ENCODE measurements at places on chromosomes 5 and 9.

DNA sequence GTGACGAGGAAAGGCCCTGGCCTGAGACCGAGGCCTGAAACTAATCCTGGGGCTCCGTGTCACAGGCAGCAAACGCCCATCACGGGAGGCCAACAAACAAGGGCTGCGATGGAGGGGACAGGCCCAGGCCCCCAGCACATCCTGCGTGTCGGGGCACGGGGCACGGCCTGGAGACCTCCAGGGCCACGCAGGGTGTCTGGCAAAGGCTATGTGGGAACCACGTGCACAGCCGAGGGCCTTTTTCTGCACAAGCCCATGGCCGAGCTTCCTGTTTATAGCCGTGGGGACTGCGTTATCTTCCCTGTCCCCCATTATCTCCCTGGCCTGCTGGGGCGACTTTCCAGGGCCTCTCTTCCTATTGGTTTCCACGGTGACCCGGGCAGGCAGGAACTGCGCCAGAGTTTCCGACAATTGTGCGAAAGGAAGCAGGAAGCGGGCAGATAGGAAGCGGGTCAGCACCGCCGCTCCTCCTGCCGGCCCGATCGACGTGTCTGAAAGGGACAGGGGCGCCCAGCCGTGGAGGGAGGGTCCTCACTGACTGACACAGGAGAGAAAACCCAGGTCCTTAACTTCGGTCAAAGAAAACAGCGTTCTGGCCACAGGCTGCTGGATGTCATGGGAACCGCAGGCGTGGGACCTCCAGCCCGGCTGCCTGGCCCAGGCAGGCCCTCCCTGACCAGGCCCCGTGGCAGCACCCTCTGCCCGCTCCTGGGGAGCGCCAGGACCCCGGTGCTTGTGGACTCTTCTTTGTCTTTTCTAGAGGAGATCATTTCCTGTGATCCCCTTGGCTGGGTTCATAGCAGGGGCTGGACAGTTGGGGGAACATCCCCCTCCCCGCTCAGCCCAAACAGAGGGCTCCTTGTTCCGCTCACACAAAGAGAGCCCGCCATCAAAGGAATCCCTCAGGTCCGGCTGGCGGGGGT is 29.1 kb upstream of the SEC16A start:
- no peaks in the 10 kb centered on the region for H3K4me1 ChIP-seq
- H3K4me3 ChIP-seq: no peak overlapping the region
- H3K27me3 ChIP-seq: no peaks in the 10 kb centered on the region
- DNase-seq: no peak

- H3K27me3 ChIP-seq: no peaks in the 10 kb centered on the region
- H3K27ac ChIP-seq: no peak overlapping the region
- no peaks in the 10 kb centered on the region for H3K4me1 ChIP-seq
These were observed 81.1 kb upstream of the RORB start for GRCh38 chr9:74415995-74416394.

DNA sequence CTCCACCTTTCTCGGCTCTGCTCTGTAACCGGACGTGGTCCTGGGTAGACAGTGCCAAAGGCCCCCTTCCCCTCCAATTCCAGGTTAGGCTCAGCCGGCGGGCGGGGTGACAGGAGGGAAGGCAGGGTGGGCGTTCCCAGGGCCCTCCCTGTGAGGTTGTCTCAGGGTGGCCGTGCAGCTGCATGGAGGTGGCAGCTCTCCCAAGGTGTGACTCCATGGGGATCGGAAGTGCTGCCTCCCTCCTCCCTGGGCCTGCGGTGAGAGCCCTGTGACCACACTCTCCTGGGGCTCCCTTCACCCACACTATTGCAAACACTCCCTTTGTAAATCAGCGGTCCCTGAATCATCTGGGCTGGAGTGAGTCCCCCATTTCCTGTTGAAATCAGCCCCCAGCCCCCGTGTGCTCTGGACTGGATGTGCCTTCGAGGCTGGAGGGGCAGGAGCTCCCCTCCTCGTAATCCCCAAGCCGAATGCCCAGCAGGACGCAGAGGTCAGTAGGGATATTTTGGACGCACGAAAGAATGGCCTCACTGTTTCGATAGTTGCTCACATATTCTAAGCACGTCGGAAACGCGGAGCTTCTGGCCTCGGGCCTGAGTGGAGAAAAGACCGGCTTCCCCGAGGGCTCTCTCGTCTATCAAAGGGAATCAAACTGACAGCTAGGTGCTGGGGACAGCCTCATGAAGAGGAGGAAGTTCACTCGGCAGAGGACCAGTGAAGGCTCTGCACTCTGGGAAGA is 107.6 kb upstream of the COL5A1 start:
- no peaks in the 10 kb centered on the region for H3K27me3 ChIP-seq
- no peaks in the 10 kb centered on the region for H3K36me3 ChIP-seq
- H3K4me1 ChIP-seq: no peaks in the 10 kb centered on the region
- no peak overlapping the region for H3K27ac ChIP-seq
- no peak overlapping the region for H3K4me3 ChIP-seq
- no peak for DNase-seq

DNA sequence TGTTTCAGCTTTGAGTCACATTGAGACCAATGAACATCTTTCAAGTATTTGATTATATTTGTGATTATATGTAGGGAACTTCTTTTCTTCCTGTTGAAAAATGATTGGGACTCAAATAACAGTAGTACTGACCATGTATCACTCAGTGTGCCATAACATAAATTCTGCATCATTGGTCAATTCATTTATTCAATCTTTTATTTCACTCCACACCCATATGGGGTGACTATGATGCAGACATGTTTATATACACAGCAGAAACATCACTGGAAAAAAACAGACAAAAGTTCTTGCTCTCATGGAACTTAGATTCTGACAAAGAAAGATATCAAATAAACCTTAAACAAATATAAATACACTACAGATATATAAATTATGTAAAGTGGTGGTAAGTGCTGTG is 74.7 kb upstream of the ANXA1 start:
- H3K4me3 ChIP-seq: no peak overlapping the region
- H3K27me3 ChIP-seq: no peaks in the 10 kb centered on the region
- H3K36me3 ChIP-seq: no peaks in the 10 kb centered on the region

DNA sequence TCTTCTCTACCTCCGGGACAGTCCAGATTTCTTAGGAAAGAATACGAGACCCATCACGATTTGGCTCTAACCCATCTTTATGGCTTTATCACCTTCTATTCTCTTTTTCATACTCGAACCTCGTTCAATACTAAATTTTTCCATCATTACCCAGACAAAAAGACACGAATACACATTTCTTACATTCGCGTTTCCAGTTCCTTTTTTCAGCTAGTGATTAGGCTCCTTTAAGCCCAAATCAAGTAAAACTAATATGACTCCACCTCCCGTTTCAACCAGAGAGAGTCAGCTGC is 506 bp downstream of the ZBTB6 start:
- H3K36me3 ChIP-seq: no peaks in the 10 kb centered on the region
- H3K4me1 ChIP-seq: no peaks in the 10 kb centered on the region

GRCh38 chr9:91017245-91017644 is 215.6 kb downstream of the SYK start:
- no peaks in the 10 kb centered on the region for H3K4me1 ChIP-seq
- no peak overlapping the region for H3K4me3 ChIP-seq
- no peaks in the 10 kb centered on the region for H3K36me3 ChIP-seq
- H3K27ac ChIP-seq: no peak overlapping the region
- DNase-seq: no peak

DNA sequence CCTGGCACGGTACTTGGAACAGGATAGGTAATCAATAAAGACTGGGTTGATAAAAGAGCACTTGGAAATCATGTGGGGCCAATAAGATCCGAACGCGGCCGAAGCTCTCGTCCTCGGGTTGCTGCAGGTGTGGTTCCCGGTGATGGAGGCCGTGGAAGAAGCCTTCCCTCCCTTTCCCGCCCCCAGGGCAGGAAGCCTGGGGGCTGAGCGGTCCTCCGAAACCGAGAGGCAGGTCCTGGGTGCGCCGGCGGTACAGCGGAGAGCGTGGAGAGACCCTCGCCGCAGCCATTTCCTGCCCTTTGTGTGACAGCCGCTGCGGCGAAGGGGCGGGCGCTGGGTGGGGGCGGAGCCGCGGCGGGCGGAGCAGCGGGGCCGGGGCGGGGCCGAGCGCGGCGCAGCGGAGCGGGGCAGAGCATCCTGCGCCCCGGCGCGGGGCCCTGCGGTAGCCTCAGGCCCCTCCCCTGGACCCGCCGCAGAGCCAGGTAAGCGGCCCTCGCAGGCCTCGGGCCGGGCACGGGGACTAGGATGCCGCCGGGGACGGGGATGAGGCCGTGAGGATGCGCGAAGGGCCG is at the start of gene CYFIP2:
TSS of gene CYFIP2 (plus strand) at position 410 of the 572 bp plus-strand sequence. CDS start 19,239 bp downstream, outside the sequence.
- no peaks in the 10 kb centered on the region for H3K27me3 ChIP-seq
- H3K4me3 ChIP-seq: peak within 1 kb of the TSS; percentile 97
- no peak within 1 kb of the TSS for H3K27ac ChIP-seq
- no peaks in the 10 kb centered on the region for H3K36me3 ChIP-seq

DNA sequence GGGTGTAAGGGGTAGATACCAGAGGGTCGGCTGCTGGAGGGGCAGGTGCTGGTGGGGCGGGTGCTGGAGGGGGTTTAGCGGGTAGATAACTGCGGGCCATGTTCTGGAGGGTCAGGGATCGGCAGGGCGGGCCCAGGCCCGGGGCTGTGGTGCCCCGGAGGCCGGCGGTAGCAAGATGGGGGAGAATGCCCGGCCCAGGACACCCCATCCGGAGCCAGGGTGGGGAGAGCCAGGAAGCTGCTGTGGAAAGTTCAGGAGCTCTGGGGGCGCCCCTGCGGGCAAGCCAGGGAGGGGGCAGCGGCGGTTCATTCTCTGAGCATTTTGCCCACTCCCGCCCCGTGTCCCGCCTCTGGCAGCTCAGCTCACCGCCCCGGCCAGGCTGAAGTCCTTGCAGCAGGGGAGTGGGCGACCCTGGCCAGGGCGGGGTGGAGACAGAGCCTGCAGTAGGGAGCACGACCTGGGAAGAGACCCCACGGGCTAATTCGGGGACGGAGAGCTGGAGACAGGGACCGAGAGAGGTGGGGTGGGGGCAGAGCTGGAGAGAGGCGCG is 538 bp downstream of the PRRT1B start:
- H3K27ac ChIP-seq: no peak overlapping the region
- H3K4me1 ChIP-seq: no peaks in the 10 kb centered on the region
- H3K27me3 ChIP-seq: no peaks in the 10 kb centered on the region
- H3K4me3 ChIP-seq: no peak overlapping the region
- no peaks in the 10 kb centered on the region for H3K36me3 ChIP-seq

GRCh38 chr5:87829217-87829551 is 416.5 kb upstream of the CCNH start:
- DNase-seq: peak; percentile 61
- H3K36me3 ChIP-seq: no peaks in the 10 kb centered on the region
- no peaks in the 10 kb centered on the region for H3K4me1 ChIP-seq
- H3K4me3 ChIP-seq: no peak overlapping the region

- no peak overlapping the region for H3K4me3 ChIP-seq
- no peaks in the 10 kb centered on the region for H3K36me3 ChIP-seq
- H3K4me1 ChIP-seq: no peaks in the 10 kb centered on the region
- no peak for DNase-seq
- H3K27ac ChIP-seq: no peak overlapping the region
These were observed 65.3 kb upstream of the TGFBR1 start for GRCh38 chr9:99039505-99040182.

- no peak overlapping the region for H3K4me3 ChIP-seq
- no peaks in the 10 kb centered on the region for H3K36me3 ChIP-seq
- DNase-seq: no peak
- H3K4me1 ChIP-seq: no peaks in the 10 kb centered on the region
These were observed 22.6 kb upstream of the NMUR2 start for GRCh38 chr5:152427721-152428120.

DNA sequence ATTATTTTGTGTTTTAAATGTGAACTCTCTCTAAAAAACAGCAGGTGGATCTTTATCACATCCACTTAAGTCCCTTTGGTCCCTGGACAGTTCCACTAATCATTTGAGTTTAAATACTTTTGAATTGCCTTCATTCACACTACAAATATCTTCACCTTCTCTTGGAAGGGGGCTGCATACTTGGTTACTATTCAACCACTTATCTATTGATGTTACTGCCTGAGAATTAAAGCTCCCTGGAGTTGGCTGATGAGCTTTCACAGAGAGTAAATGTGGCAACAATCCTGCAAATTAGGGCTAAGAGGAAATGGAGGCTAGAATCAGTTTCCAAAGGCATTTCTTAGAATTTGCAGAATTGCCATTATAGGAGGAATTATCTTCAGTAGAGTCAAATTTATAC is 180.4 kb downstream of the ST8SIA4 start:
- H3K4me3 ChIP-seq: no peak overlapping the region
- no peak overlapping the region for H3K27ac ChIP-seq
- no peaks in the 10 kb centered on the region for H3K27me3 ChIP-seq
- no peak for DNase-seq
- H3K4me1 ChIP-seq: no peaks in the 10 kb centered on the region

DNA sequence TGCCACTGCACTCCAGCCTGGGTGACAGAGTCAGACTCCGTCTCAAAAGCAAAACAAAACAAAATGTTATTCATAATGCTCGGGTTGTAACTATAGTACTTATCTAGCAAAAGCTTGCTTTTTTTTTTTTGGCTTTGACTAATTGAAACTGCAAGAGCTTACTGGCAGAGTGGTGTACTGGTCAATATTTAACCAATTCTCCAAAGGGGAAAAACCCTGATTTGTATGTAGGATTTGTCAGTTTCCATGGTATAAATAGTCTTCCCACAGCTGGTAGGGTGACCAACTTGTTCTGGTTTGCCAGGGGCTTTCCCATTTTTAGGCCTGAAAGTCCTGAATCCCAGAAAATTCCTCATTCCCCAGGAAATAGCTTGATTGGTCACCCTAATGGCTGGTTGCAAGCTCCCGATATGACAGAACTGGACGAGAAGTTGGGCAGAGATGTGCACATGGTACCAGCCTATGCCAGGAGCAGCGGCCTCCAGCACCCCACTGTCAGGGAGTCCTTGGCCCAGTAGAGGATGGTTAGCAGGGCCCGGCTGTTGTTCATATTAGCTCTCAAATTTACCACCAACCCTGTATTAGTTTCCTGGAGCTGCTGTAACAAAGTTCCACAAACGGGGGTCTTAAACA is 58.0 kb downstream of the FXN start:
- H3K27me3 ChIP-seq: no peaks in the 10 kb centered on the region
- no peak for DNase-seq
- H3K27ac ChIP-seq: no peak overlapping the region
- no peaks in the 10 kb centered on the region for H3K36me3 ChIP-seq
- peaks cover 3% of the 10 kb centered on the region for H3K4me1 ChIP-seq

GRCh38 chr5:74179701-74180100 is 460.8 kb downstream of the ENC1 start:
- H3K4me1 ChIP-seq: no peaks in the 10 kb centered on the region
- no peaks in the 10 kb centered on the region for H3K36me3 ChIP-seq
- DNase-seq: no peak
- H3K27me3 ChIP-seq: no peaks in the 10 kb centered on the region
- no peak overlapping the region for H3K4me3 ChIP-seq

GRCh38 chr5:160129841-160130240 is 10.6 kb upstream of the PWWP2A start:
- no peak overlapping the region for H3K27ac ChIP-seq
- no peaks in the 10 kb centered on the region for H3K27me3 ChIP-seq
- no peaks in the 10 kb centered on the region for H3K4me1 ChIP-seq
- DNase-seq: no peak
- H3K36me3 ChIP-seq: no peaks in the 10 kb centered on the region

DNA sequence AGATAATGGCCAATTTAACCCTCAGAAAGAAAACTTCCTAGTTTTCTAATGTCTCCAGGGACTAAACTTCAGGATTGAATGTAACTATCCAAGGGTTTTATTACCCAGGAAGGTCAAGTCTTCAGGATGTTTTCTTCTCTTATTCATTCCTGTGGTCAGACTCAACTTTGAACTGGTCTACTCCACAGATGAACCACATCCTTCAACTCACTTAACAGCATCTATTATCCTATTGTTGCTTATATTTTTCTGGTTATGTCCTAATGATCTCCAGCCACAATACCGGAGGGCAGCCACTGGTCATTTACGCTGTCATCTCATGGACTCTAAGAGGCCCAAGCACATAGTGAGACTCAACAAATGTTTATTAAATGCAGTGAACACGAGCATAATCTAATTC is 47.2 kb upstream of the LIFR start:
- H3K27ac ChIP-seq: no peak overlapping the region
- no peak overlapping the region for H3K4me3 ChIP-seq
- no peak for DNase-seq
- no peaks in the 10 kb centered on the region for H3K36me3 ChIP-seq
